A549 treated with CORT108297 at 1 μM for 4 hours (cell line): ENCODE measurements at places on chromosomes 1 and 21. TPM values are rescaled to one million over a fixed set of nuclear protein-coding genes. Genes with fewer than 3 reads are reported as not detected.

Gene TPTE
- total RNA-seq, result not detected in 5 replicates

Gene RAD54L
- total RNA-seq, result 9.9 to 12.3 TPM (median 11.8 TPM) in 5 replicates

Gene FCRL6
- not detected in 5 replicates for total RNA-seq

Gene FCRL5
- total RNA-seq, result not detected in 5 replicates

Gene GSTM2
- total RNA-seq, result 3.6 to 4.3 TPM (median 3.7 TPM) in 5 replicates

Gene CCDC190
- not detected in 5 replicates for total RNA-seq

Gene ZBTB8B
- under 0.01 TPM in 1 of 5 replicates, not detected in the others for total RNA-seq

Gene LCE1C
- not detected in 5 replicates for total RNA-seq

Gene LCE2A
- total RNA-seq, result not detected in 5 replicates

Gene KIAA1614
- total RNA-seq, result 0.40 to 1.2 TPM (median 1.0 TPM) in 5 replicates

Gene RHD
- total RNA-seq, result not detected in 5 replicates

Gene PGBD5
- 0.65 to 0.85 TPM (median 0.70 TPM) in 5 replicates for total RNA-seq

Gene SSU72
- 96.0 to 109 TPM (median 104 TPM) in 5 replicates for total RNA-seq
